Endothelial cell of umbilical vein (primary cell): ENCODE measurements at places on chromosomes 1 and 21. TPM values are rescaled to one million over a fixed set of nuclear protein-coding genes. Genes with fewer than 3 reads are reported as not detected.

- no peak for DNase-seq
Measured at GRCh38 chr1:117825414-117825813, 104.0 kb downstream of the GDAP2 start.

GRCh38 chr1:98388441-98388840 is 273.1 kb upstream of the SNX7 start:
- DNase-seq = peak; percentile 91

GRCh38 chr1:231554969-231555368 is 26.5 kb downstream of the TSNAX start:
- no peak for DNase-seq

AMPD2 gene
- 66.5 and 69.4 TPM in 2 replicates for polyA plus RNA-seq

GRCh38 chr1:55127827-55128343 is 87.3 kb downstream of the USP24 start:
- DNase-seq = peak; percentile 39

CD5L gene
- polyA plus RNA-seq = not detected in 2 replicates
